ENCODE measurements at places on chromosomes 2 and 18. TPM values are rescaled to one million over a fixed set of nuclear protein-coding genes. Genes with fewer than 3 reads are reported as not detected.

The NETO1 gene
- not detected for total RNA-seq

The SF3B6 gene
- total RNA-seq = 85.4 TPM

The SCG2 gene
- total RNA-seq = 0.12 TPM

The SP140 gene
- 132 TPM for total RNA-seq

The ASAP2 gene
- total RNA-seq = 0.33 TPM

The ACKR3 gene
- total RNA-seq = 1.3 TPM

The GPR17 gene
- not detected for total RNA-seq

The MARCHF4 gene
- total RNA-seq = not detected

The MTX2 gene
- total RNA-seq = 14.8 TPM

The MEP1B gene
- not detected for total RNA-seq

The DNAJC5G gene
- total RNA-seq = not detected

The C2orf66 gene
- total RNA-seq = not detected

DNA sequence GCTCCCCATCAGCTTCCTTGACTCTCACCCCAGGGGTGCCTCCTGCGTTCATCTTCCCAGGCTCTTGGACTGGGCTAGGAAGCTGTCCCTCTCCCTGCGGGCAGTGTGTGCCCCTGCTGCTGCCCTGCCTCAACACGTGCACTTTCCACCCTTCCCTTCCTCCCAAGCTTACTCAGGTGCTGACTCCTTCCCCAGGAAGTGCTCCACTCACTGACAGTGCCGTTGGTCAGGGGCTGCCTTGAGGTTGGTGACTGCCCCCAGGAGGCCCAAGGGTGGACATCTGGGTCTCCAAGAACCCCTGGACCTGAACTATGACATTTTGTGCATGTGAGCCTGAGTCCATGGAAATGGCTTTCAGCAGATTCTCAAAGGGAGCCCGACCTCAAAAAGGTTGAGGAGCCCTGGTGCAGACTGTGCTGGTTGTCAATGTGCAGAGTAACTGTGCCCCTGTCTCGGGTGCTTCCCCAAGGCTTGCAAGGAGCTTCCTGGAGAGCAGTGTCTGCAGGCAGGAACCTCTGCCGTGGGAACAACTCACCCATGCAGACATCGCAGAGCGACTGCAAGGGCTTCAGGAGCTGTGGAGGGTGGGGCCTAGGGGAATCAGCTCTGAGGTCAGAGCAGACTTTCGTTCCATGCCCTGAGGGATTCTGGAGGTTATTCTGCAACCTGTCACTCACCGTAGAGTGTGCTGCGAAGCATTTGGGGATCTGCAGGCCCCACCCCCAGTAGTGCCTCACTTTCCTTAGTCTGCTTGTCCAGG, 116.5 kb upstream of the MCFD2 start:
- H3K4me1 ChIP-seq = no peaks in the 10 kb centered on the region
- DNase-seq = no peak
- peaks cover 1% of the 10 kb centered on the region for H3K36me3 ChIP-seq
- H3K4me3 ChIP-seq = no peak overlapping the region

- peaks cover 42% of the 10 kb centered on the region for H3K27me3 ChIP-seq
- H3K27ac ChIP-seq = no peak overlapping the region
- no peak overlapping the region for H3K4me3 ChIP-seq
- no peaks in the 10 kb centered on the region for H3K4me1 ChIP-seq
- no peak for DNase-seq
These were observed 146.7 kb downstream of the RPIA start for GRCh38 chr2:88838165-88838635.

DNA sequence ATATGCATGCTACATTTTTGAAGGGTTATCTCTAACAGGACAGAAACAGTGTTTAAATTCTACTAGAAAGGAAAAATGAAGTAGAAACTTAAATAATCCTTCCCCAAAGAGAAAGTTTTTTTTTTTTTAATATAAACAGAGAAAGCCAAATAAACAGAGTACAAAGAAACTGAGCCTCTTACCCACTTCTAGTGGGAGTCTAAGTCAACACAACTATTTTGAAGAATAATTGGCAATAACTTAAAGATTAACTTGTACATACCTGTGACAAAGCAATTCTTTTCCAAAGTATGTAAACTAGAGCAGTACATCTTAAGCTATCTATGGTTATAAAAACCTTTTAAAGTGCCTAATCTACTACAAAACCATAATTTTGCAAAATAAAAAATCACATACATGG, 224.7 kb downstream of the KCNH7 start:
- H3K4me3 ChIP-seq = no peak overlapping the region
- H3K27ac ChIP-seq = no peak overlapping the region
- no peak for DNase-seq
- H3K36me3 ChIP-seq = no peaks in the 10 kb centered on the region
- no peaks in the 10 kb centered on the region for H3K27me3 ChIP-seq
- no peaks in the 10 kb centered on the region for H3K4me1 ChIP-seq

- peaks cover 33% of the 10 kb centered on the region for H3K4me1 ChIP-seq
- no peak overlapping the region for H3K4me3 ChIP-seq
- peak; percentile 42 for DNase-seq
- no peaks in the 10 kb centered on the region for H3K27me3 ChIP-seq
- peak overlapping the region; percentile 32 for H3K27ac ChIP-seq
These were observed 169.3 kb downstream of the HDAC4 start for GRCh38 chr2:239231231-239232194.

- no peak overlapping the region for H3K27ac ChIP-seq
- H3K4me1 ChIP-seq = peaks cover 30% of the 10 kb centered on the region
- no peak for DNase-seq
- peaks cover 6% of the 10 kb centered on the region for H3K27me3 ChIP-seq
- peaks cover 5% of the 10 kb centered on the region for H3K36me3 ChIP-seq
These were observed 88.0 kb upstream of the TTC39C start for GRCh38 chr18:23926571-23926970.

DNA sequence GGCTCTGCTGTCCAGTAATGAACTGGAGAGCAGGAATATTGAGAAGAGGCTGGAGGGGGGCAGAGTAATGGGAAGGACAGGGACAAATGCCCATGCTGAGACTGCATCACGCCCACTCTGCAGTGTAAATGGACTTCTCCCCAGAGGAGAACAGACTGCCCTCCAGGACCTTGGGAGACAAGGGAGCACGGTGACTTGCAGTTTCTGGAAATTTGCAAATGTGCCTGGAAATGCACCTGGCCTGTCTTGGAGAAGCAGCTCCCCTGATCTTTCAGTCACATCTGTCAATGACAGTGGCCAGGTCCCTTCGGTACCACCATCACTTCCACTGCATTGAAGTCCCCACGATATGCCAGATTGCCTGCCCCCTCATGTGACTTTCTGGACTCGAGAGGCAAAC, 178.7 kb upstream of the SH3BP4 start:
- no peak overlapping the region for H3K27ac ChIP-seq
- DNase-seq = no peak
- H3K36me3 ChIP-seq = no peaks in the 10 kb centered on the region
- peaks cover 8% of the 10 kb centered on the region for H3K27me3 ChIP-seq
- no peaks in the 10 kb centered on the region for H3K4me1 ChIP-seq

- H3K27ac ChIP-seq = no peak overlapping the region
- no peaks in the 10 kb centered on the region for H3K27me3 ChIP-seq
- no peaks in the 10 kb centered on the region for H3K4me1 ChIP-seq
- no peaks in the 10 kb centered on the region for H3K36me3 ChIP-seq
- H3K4me3 ChIP-seq = no peak overlapping the region
These were observed 14.2 kb downstream of the SCN9A start for GRCh38 chr2:166361351-166362153.

GRCh38 chr2:12714391-12715221, 2.1 kb upstream of the TRIB2 start:
- H3K36me3 ChIP-seq = peaks cover 2% of the 10 kb centered on the region
- H3K27me3 ChIP-seq = peaks cover 11% of the 10 kb centered on the region
- no peak for DNase-seq

DNA sequence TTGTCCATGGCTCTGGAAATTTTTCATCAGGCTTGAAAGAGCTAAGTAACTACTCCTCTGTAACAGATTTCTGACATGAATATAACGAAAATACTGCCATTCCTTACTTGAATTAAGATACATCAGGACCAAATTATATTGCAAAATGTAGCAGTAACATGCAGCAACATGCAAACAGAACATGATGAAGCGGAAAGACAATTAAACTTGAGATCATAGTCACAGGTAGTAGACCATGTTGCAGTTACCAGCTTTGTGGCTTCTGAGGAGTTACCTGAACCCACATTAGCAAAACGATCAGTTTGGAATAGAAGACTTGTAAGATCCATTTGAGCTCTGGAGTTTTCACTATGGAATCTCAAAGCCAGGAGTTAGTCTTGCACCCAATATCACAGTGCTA, 76.2 kb downstream of the MREG start:
- DNase-seq = no peak
- H3K4me3 ChIP-seq = no peak overlapping the region
- no peaks in the 10 kb centered on the region for H3K4me1 ChIP-seq
- no peaks in the 10 kb centered on the region for H3K27me3 ChIP-seq
- no peak overlapping the region for H3K27ac ChIP-seq

DNA sequence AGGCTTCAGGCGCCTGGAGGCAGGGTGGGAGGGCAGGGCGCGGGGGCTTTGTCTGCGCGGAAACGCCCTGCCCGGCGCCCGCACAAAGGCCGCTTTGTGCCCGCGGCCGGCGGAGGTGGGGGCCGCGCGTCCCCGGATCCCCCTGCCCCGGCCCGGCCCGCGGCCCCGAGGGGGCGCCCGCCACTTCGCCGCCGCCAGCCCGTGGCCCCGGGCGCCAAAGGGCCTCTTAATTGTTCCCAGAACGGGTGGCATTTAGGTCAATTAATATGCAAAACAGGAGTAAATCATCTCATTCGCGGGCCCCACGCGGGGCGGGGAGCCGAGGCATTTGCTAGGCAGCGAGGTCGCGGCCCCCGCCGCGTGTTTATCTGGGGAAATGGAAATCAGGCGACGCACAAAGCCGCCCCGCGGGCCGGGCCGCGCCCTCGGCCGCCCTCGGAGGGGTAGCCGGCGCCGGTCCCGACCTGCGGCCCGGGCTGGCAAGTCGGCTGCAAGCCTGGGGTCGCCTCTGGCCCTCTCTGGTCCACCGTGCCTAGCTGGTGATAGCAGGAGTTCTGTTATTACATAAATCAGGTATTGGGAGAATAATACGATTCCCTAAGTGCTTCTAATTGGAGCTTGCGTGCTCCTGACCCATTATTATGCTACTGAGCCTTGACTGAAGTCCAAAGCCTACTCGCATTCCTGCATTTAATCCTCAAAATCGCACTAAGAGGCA, 148.2 kb upstream of the GLI2 start:
- no peak overlapping the region for H3K27ac ChIP-seq
- no peak overlapping the region for H3K4me3 ChIP-seq
- H3K36me3 ChIP-seq = no peaks in the 10 kb centered on the region
- H3K4me1 ChIP-seq = no peaks in the 10 kb centered on the region
- H3K27me3 ChIP-seq = peaks cover 40% of the 10 kb centered on the region

DNA sequence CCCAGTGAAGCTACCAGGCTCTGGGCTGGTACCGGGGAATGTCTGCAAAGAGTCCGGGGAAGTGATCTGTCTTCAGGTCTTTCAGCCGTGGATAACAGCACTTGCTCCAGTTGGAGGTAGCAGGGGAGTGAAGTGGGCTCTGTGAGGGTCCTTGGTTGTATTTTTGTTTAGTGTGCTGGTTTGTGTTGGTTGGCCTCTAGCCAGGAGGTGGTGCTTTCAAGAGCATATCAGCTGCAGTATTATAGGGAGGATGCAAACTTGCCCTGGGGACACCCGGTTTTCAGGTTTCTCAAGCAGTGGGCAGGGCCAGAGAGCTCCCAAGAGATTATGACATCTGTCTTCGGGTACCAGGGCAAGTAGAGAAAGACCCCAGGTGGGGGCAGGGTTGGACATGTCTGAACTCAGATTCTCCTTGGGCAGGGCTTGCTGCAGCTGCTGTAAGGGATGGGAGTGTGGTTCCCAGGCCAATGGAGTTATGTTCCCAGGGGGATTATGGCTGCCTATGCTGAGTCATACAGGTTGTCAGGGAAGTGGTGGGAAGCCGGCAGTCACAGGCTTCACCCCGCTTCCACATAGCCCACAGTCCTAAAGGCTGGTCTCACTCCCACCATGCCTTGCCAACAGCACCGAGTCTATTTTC, 34.4 kb downstream of the ACAA2 start:
- H3K36me3 ChIP-seq = peaks cover 49% of the 10 kb centered on the region
- no peak overlapping the region for H3K27ac ChIP-seq
- DNase-seq = no peak
- no peak overlapping the region for H3K4me3 ChIP-seq
- peaks cover 2% of the 10 kb centered on the region for H3K4me1 ChIP-seq
- no peaks in the 10 kb centered on the region for H3K27me3 ChIP-seq

DNA sequence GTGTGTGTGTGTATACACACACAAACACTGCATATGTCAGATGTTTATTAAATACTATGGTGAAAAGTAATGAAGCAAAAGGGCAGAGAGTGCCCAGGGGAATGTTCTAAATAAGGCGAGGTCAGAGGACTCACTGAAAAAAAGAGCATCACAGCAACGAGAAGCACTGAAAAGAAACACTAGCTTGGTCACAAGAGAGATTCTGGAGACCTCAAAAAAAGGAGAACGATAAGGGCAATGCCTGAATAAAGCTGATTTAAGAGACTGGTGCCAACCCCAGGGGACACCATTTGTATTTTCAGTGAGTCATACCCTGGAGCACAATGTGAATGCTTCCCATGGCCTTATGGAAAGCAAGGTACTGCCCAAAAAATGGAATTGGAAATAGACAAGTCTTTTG, 14.5 kb downstream of the SLC40A1 start:
- H3K27me3 ChIP-seq = no peaks in the 10 kb centered on the region
- H3K27ac ChIP-seq = no peak overlapping the region
- peaks cover 4% of the 10 kb centered on the region for H3K36me3 ChIP-seq
- H3K4me3 ChIP-seq = no peak overlapping the region
- peaks cover 20% of the 10 kb centered on the region for H3K4me1 ChIP-seq

- H3K27ac ChIP-seq = no peak overlapping the region
- no peak overlapping the region for H3K4me3 ChIP-seq
These were observed 38.9 kb downstream of the METAP1D start for GRCh38 chr2:172038604-172039003.

DNA sequence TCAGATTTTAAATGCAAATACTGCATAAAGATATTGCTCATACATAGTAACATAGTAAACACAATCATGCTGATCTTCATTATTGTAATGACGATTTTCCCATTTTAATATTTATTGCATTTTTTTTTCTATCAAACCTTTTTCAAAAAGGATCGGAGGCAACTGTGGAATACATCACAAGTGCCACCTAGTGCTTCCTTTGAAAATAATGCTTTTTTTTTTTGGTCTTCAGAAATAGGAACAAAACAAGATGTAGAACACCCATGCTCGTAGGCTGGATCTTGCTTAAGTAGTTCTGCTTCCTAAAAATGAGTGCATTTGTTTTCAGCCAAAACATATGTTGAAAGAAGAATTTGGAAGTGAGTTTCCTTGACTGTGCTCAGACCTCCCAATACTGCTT, 35.7 kb upstream of the GPR155 start:
- no peaks in the 10 kb centered on the region for H3K27me3 ChIP-seq
- peaks cover 16% of the 10 kb centered on the region for H3K4me1 ChIP-seq
- H3K36me3 ChIP-seq = no peaks in the 10 kb centered on the region
- H3K4me3 ChIP-seq = no peak overlapping the region

GRCh38 chr2:45173513-45173912, 164.3 kb upstream of the SIX2 start:
- H3K27me3 ChIP-seq = peaks cover 64% of the 10 kb centered on the region
- peaks cover 3% of the 10 kb centered on the region for H3K4me1 ChIP-seq
- no peak for DNase-seq
- no peak overlapping the region for H3K27ac ChIP-seq

- no peak for DNase-seq
- H3K4me1 ChIP-seq = no peaks in the 10 kb centered on the region
- H3K4me3 ChIP-seq = no peak overlapping the region
- no peak overlapping the region for H3K27ac ChIP-seq
These were observed 178.5 kb downstream of the ACTR3 start for GRCh38 chr2:114068438-114068837.
